Fibroblast of lung (primary cell): ENCODE measurements at places on chromosomes 2 and 18. TPM values are rescaled to one million over a fixed set of nuclear protein-coding genes. Genes with fewer than 3 reads are reported as not detected.

- DNase-seq, result peak; percentile 48
- H3K36me3 ChIP-seq, result no peaks in the 10 kb centered on the region
- H3K27me3 ChIP-seq, result no peaks in the 10 kb centered on the region
- H3K27ac ChIP-seq, result no peak overlapping the region
- H3K4me1 ChIP-seq, result no peaks in the 10 kb centered on the region
Measured at GRCh38 chr2:6556755-6557154, 309.0 kb downstream of the CMPK2 start.

DNA sequence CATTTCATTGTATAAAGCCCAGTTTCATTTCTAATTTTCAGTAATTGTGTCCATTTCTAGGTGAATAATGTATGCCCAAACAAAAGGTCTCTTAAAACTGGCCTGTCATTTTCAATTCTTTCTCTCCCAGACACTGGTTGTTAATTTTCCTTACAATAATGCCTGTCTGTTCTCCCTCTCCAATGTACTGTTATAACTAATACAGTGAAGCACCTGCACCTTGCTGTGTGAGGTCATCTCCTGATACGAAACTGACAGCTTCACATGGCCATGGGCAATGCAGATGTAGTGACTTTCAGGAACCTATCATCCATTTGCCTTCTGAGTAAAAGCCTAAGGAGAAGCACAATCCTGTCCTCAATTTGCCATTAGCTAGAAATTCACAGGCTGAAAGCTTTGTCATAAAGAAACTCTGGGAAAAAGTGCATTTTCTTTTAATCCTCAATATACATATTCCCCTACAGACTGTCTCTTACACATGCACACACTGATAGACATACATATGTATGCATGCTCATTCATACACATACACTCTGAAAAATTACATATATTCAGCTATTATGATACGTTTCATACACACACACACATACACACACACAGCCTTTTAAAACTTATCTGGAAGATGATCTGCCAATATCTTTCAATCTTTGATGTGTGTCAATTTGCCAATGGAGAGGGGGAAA is 1030.3 kb downstream of the TDRD15 start:
- H3K4me3 ChIP-seq, result no peak overlapping the region

- no peak overlapping the region for H3K27ac ChIP-seq
- no peak for DNase-seq
- no peaks in the 10 kb centered on the region for H3K27me3 ChIP-seq
- H3K4me1 ChIP-seq, result no peaks in the 10 kb centered on the region
- no peak overlapping the region for H3K4me3 ChIP-seq
Measured at GRCh38 chr2:105636109-105636740, 108.5 kb upstream of the NCK2 start.

DNA sequence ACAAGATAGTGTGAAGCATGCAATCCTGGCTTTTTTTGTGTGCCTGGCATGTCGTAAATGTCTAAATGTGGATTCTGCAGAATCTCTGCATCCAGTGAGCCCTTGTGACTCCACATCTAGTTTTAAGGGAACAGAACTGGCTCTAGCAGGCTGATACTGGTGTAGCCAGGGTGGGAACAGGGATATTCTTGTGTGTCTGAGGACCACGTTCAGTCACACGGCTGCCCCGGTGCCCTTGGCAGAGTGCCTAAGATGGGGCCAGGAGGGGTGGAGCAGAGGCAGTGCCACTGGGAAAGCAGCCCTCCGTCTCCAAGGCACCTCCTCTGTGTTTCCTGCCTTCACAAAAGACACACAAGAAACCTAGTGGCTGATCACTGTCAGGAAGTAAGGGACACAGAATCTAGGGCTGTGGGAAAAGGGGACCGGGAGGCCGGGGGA is 91.5 kb upstream of the PARD3B start:
- H3K4me3 ChIP-seq, result no peak overlapping the region
- peaks cover 11% of the 10 kb centered on the region for H3K4me1 ChIP-seq
- DNase-seq, result peak; percentile 45
- no peaks in the 10 kb centered on the region for H3K36me3 ChIP-seq
- peak overlapping the region; percentile 81 for H3K27ac ChIP-seq
- H3K27me3 ChIP-seq, result no peaks in the 10 kb centered on the region

DNA sequence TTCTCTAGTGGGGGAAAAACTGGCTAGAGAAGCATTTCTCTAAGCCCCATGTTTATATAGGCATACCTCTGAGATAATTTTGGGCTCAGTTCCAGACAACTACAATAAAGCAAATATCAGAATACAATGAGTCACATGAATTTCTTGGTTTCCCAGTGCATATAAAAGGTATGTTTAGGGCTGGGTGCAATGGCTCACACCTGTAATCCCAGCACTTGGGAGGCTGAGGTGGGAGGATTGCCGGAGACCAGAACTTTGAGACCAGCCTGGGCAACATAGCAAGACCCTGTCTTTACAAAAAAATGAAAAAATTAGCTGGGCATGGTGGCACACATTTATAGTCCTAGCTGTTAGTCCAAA is 22.2 kb downstream of the TSN start:
- no peaks in the 10 kb centered on the region for H3K36me3 ChIP-seq
- peak; percentile 79 for DNase-seq
- H3K27ac ChIP-seq, result no peak overlapping the region

DNA sequence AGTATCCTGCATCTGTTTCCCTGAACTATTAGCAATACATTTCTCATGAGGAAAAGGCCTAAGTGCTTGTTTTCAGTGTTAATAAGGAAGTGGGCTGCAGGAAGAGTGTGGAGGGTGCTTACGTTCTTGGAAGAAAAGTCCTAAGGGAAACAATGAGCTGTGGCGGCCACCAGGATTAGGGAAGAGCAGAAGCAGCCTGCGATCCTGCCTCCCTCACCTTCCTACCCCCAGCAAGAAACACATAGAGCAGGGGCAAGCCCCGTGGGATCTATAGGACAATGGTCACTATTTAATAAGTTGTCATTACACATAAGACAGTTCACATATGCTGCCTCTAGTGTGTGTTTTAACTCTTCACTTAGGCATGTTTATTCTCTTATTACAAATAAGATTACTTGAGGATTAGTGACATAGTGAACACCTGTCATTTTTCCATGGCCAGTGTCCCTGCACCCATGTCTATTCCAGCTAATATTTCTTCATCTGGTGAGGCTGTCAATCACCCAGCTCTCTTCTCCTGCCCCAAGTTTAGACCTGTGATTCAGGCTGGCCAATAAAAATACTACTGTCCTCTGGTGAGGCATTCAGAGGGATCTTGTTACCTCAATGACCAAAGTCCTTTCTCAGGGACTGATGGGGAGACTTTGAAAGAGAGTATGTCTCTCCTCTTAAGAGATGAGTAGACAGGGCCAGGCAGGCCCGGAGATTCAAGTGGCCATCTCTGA is 510.9 kb upstream of the CELF4 start:
- H3K27ac ChIP-seq, result no peak overlapping the region
- DNase-seq, result no peak
- no peak overlapping the region for H3K4me3 ChIP-seq
- H3K36me3 ChIP-seq, result no peaks in the 10 kb centered on the region

GRCh38 chr18:58191626-58192025 is 147.6 kb downstream of the NEDD4L start:
- no peak overlapping the region for H3K4me3 ChIP-seq
- no peaks in the 10 kb centered on the region for H3K36me3 ChIP-seq
- H3K27ac ChIP-seq, result no peak overlapping the region
- H3K4me1 ChIP-seq, result peaks cover 2% of the 10 kb centered on the region
- H3K27me3 ChIP-seq, result no peaks in the 10 kb centered on the region

DNA sequence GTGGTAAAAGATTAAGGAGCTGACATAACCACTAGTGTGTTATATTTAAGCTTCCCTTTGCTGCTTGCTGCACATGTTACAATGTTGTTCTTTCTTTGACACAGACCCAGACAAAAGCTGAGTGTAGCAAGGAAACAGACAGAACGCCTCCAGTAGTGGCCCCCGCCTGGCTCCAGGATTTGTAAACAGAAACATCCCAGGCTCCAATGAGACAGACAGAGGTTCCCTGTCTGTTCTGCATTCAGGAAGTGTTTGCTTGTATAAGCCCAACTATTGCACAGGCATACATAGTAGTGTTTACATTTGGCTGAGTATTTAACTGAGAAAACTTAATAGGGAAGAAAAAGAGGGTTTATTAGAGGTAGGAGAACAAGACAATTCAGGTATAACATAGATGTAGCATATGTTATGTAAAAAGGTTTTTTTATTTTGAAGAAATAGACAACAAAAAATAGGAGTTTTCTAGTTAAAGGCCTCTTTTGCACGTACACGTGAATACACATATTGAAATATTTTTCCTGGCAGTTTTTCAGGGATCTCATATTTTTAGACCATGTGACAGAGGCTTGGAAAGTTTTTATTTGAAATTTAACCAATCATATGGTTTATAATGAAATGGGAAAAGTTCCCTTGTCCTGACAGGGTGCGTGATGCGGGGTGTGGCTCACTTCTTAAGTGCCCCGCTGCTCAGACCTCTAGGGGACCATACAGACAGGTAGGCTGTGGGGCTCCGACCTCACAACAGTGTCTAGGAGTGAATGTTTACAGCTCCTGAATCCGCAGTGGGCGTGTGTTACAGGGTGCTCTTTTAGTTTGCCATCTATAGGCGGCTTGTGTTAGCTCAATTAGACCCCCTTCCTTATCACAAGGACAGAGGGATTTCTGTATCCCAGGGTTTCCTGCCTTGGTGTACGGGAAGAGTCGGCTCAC is 118.4 kb downstream of the BMPR2 start:
- no peaks in the 10 kb centered on the region for H3K27me3 ChIP-seq
- H3K27ac ChIP-seq, result no peak overlapping the region
- H3K4me1 ChIP-seq, result peaks cover 3% of the 10 kb centered on the region
- H3K4me3 ChIP-seq, result no peak overlapping the region

GRCh38 chr18:70578480-70578879 is 289.6 kb downstream of the SOCS6 start:
- H3K27me3 ChIP-seq, result no peaks in the 10 kb centered on the region
- H3K27ac ChIP-seq, result no peak overlapping the region
- H3K4me1 ChIP-seq, result no peaks in the 10 kb centered on the region

GRCh38 chr2:132515010-132515409 is 98.4 kb downstream of the GPR39 start:
- H3K4me3 ChIP-seq, result no peak overlapping the region
- no peaks in the 10 kb centered on the region for H3K36me3 ChIP-seq
- no peak overlapping the region for H3K27ac ChIP-seq

DNA sequence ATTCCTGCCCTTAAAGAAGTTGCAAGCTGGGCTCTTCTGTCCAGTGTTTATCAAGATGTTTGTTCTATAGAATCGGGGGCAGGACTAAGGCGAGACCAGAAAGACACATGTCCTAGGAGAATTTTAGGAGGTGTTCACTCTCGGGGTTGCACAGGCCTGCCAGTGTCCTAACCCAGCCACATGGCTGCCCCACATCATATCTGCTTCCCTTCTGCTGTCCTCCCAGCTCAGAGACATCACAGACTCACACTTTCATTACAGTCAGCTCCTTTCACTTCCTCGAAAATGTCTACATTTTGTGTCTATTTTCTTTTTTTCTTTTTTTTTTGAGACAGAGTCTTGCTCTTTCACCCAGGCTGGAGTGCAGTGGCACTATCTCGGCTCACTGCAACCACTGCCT is 10.7 kb upstream of the MRO start:
- no peaks in the 10 kb centered on the region for H3K4me1 ChIP-seq
- DNase-seq, result no peak
- H3K4me3 ChIP-seq, result no peak overlapping the region
- H3K36me3 ChIP-seq, result no peaks in the 10 kb centered on the region
- H3K27ac ChIP-seq, result no peak overlapping the region

GRCh38 chr18:31683968-31684278 is 458 bp downstream of the B4GALT6 start:
- no peaks in the 10 kb centered on the region for H3K36me3 ChIP-seq
- no peaks in the 10 kb centered on the region for H3K27me3 ChIP-seq
- H3K27ac ChIP-seq, result no peak overlapping the region
- DNase-seq, result no peak
- H3K4me1 ChIP-seq, result no peaks in the 10 kb centered on the region

- no peaks in the 10 kb centered on the region for H3K36me3 ChIP-seq
- no peaks in the 10 kb centered on the region for H3K4me1 ChIP-seq
- H3K27me3 ChIP-seq, result no peaks in the 10 kb centered on the region
- DNase-seq, result no peak
- no peak overlapping the region for H3K27ac ChIP-seq
- H3K4me3 ChIP-seq, result no peak overlapping the region
Measured at GRCh38 chr18:37861981-37862380, 296.4 kb upstream of the CELF4 start.

DNA sequence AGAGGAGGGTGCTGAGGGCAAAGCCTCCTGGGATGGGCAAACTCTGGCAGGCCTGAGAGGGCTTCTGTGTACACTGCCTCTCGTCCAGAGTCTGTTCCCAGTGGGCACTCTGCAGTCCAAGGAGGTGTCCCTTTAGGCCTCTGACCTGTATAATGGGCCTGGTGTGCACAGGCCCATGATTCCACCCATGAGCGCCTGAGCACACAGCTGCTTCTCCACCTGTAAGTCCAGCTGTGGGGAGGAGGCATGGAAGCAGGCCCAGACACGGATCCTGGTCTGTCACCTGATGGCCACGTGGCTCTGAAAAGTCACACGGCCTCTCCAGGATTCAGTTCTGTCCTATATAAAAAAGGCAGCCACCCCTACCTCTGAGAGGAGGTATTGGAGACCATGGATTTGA is 57.0 kb downstream of the PARD6G start:
- no peak overlapping the region for H3K27ac ChIP-seq
- no peaks in the 10 kb centered on the region for H3K4me1 ChIP-seq
- H3K27me3 ChIP-seq, result no peaks in the 10 kb centered on the region
- no peaks in the 10 kb centered on the region for H3K36me3 ChIP-seq

GRCh38 chr2:143205106-143205764 is 76.0 kb downstream of the ARHGAP15 start:
- H3K27ac ChIP-seq, result no peak overlapping the region
- no peaks in the 10 kb centered on the region for H3K4me1 ChIP-seq
- no peaks in the 10 kb centered on the region for H3K27me3 ChIP-seq

- DNase-seq, result no peak
- no peak overlapping the region for H3K27ac ChIP-seq
- no peak overlapping the region for H3K4me3 ChIP-seq
- H3K27me3 ChIP-seq, result no peaks in the 10 kb centered on the region
- H3K4me1 ChIP-seq, result no peaks in the 10 kb centered on the region
- peaks cover 24% of the 10 kb centered on the region for H3K36me3 ChIP-seq
Measured at GRCh38 chr18:74510770-74511095, 14.6 kb downstream of the CNDP2 start.

- H3K4me1 ChIP-seq, result no peaks in the 10 kb centered on the region
- H3K36me3 ChIP-seq, result no peaks in the 10 kb centered on the region
- no peak overlapping the region for H3K27ac ChIP-seq
- no peak overlapping the region for H3K4me3 ChIP-seq
Measured at GRCh38 chr2:197993363-197993762, 189.0 kb downstream of the PLCL1 start.

The SS18 gene
- 71.9 and 90.8 TPM in 2 replicates for total RNA-seq

The ASPRV1 gene
- total RNA-seq, result 0.26 and 0.33 TPM in 2 replicates

The TMEFF2 gene
- 0.26 and 0.33 TPM in 2 replicates for total RNA-seq

The C2orf42 gene
- 24.9 and 32.7 TPM in 2 replicates for total RNA-seq

The IL36G gene
- not detected in 2 replicates for total RNA-seq

The KCNK3 gene
- under 0.01 and 0.26 TPM in 2 replicates for total RNA-seq

The ABHD1 gene
- total RNA-seq, result 0.17 and 0.26 TPM in 2 replicates

The FANCL gene
- 19.7 and 20.8 TPM in 2 replicates for total RNA-seq

The NPC1 gene
- total RNA-seq, result 129 and 204 TPM in 2 replicates

The C2orf78 gene
- total RNA-seq, result not detected in 2 replicates

The EMX1 gene
- total RNA-seq, result not detected in 2 replicates
